Activated naive CD4-positive, alpha-beta T cell treated with anti-CD3 and anti-CD28 coated beads for 36 hours (primary cell): ENCODE measurements at places on chromosomes 2 and 18.

- no peak for DNase-seq
Observed at GRCh38 chr2:82728090-82728489, 1731.0 kb downstream of the SUCLG1 start.

DNA sequence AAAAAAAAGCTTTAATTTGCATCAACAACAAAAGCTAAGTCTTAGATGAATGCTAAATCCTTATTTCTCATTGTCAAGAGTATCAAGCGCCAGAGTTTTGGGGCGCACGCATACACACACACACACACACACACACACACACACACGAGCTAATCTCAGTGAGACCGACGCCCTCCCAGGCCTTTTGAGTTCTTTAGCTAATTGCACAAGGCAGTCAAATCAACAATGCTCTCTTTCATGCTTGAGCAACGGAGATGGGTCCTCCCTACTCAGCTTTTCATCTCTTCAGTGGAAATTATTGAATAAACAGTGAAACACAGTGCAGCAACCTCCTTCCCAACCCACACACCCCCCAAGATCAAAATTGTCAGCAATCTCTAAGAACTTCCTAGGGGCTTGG is 19.2 kb downstream of the GKN1 start:
- no peak for DNase-seq

DNA sequence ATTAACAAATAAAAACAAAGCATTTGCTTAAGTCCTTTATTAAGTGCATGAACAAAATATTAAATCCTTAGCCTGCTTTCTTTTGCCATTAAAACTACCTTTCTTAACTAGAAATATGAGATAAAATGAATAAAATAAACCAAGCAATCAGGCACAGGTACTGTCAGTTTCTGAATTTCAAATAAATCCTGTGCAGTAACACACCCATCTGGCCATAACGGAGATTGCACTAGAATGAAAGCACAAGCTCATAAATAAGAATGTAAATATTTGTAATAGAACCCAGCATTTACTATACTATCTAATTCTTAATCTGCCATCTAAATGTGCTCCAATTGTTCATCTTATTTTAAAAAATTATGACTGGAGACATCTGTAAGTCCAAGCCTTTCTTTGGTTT is 31.9 kb downstream of the PRKRA start:
- no peak for DNase-seq

DNA sequence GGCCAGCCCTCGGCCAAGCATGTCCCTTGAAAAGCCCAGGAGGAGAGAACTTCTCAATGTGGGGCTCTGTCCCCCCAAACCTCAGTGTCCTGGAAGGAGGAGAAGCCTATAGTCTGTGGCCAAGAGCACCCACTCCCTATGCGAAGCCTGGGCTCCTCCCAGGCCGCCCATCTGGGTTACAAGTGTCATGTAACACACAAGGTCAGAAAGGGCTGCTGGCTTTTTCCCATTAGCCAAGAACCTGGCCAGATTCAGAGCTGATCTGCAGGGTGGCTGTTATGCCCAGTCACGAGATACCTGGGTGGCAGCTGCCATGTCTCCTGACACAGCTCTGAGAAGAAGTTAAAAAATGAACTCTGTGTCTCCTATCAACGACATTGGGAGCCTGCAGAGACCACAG is 170.7 kb downstream of the TNS1 start:
- no peak for DNase-seq

DNA sequence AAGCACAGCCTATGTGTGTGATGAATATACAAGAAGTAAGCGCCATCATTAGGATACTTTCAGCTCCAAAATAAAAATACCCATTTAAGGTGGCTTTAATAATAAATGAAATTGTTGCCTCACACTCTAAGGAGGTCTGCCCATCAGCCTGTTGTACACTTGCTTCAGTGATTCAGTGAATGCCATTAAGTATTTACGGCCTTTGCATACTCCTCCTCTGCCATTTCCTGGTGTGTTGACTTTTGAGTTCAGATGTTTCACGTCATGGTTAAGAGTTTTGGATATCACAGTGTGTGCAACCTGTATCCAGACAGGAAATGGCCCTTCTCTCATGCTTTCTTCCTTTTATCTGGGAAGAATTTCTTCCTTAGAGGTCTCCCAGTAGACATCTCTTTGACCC is 38.6 kb upstream of the SNORC start:
- DNase-seq: no peak

DNA sequence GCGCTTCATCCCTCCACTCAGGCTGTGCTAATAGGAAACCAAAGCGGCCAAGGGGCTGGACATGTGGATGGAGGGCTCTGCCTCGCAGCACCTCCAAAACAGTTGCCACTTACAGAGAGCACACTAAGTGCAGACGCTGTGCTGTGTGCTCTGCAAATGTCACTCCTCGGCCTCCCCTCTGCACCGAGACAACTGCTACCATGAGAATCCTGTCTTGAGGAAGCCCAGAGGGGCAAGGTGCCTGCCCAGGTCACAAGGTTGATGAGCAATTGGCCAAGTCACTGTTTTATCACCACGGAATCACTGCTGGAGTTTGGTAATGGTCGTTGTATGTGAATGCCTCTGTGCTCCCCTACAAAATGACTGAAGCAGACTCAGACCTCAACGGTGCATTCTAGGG is 132.2 kb downstream of the SEPTIN10 start:
- DNase-seq: no peak

DNA sequence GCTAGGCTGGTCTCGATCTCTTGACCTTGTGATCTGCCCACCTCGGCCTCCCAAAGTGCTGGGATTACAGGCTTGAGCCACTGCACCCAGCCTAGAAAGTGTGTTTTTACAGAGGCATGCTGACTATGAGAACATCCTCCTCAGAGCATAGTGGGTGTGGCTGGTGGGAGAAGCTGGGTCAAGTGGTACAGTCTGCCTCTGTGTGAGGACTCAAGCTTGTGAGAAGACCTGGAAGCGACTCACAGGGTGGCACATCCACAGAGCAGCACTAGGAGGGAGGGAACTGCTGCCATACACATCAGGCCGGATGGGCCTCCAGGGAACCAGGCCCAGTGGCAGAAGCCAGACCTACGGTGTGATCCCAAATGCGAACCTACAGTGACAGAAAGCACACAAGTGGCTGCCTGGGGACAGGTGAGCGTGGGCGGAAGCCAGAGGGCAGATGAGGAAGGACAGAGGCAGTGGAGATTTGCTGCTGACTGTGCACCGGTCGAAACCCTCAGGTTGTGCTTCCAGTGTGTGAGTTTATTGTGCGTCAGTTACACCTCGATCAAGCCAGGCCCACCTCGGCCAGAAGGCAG is 8.9 kb downstream of the ARHGEF4 start:
- no peak for DNase-seq

GRCh38 chr2:238136820-238137537 is 1.5 kb upstream of the KLHL30 start:
- DNase-seq: no peak

GRCh38 chr18:51519571-51519970 is 322.1 kb upstream of the MEX3C start:
- no peak for DNase-seq

- DNase-seq: no peak
Observed at GRCh38 chr18:12770469-12771219, 67.8 kb downstream of the PSMG2 start.

- DNase-seq: no peak
Observed at GRCh38 chr18:69998523-69998987, 50.9 kb upstream of the CD226 start.

- DNase-seq: no peak
Observed at GRCh38 chr2:198700319-198700718, 757.4 kb downstream of the SATB2 start.

DNA sequence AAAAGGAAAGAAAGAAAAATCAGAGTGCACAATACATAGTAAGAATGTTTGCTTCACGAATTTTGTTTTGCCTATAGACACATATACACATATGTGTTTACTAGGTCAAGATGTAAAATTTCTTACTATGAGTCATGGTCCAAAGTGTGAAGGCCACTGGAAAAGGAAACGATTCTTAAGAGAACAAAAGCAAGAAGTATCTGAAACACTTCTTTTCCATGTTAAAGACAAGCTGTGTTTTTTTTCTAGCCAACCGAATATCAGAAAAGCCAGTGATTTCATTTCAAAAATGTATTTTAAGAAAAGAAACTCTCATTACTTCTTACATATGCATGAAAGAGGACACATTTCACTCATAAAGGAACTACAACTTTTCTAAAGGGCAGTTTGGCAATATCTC is 24.9 kb downstream of the PECR start:
- no peak for DNase-seq

DNA sequence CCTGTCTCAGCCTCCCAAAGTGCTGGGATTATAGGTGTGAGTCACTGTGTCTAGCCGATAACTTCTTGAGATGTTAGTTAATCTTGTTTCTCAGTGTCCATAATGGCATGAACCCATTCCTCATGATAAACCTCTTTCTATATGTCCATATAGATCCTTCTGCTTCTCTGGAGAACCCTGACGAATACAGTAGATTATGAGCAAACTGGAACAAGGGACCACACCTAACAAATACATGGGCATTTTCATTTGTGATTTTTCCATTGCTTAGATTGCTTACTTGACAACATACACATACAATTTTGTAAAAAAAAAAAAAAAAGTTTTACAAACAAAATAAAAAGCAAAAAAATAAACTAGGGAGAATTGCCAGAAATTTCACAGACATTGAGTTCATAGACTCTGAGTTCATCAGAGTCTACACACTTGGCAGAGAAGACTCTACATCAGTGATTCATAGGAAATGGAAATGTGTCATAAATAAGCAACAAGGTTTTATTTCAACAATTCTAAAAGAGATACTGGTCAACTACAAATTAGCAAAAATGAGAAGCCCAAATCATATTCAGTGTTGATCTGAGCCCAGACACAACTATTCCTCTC is 96.7 kb downstream of the GALR1 start:
- no peak for DNase-seq

- DNase-seq: no peak
Observed at GRCh38 chr2:12754643-12755042, 37.9 kb downstream of the TRIB2 start.

DNA sequence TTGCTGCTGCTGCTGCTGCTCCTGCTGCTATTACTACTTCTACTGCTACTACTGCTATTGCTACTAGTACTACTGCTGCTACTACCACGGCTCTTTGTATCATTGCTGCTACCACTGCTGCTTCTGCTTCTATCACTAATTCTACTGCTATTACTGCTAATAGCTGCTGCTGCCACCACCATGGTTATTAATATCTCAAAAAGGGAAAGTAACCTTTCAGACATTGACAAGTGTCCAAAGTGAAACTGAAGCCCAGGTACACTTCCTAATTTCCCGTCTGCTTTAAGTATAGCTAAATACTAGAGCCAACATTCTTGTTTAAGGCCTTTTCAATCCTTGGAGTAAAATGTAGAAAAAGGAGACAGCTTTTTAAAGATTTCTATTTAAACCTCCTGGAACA is 45.4 kb upstream of the EHBP1 start:
- no peak for DNase-seq

DNA sequence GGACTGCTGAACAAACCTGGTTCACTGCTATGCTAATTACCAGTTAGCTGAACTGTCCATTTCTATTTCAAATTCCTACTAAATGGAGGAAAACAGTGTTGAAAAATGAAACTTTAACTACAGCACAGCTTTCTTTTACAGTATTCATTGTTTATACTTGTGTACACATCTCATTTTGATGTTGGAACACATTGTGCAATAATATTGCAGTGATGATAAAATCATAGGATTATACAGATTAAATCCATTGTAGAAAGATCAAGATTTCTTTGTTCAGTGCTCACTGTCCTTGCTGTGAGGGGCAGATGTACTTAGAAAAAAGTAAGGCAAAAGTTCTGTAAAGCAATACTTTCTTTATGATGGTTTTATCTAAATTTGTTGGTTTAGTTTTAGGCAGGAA is 1055.1 kb downstream of the LRP1B start:
- DNase-seq: no peak

GRCh38 chr18:32259553-32259952 is 69.7 kb downstream of the MEP1B start:
- no peak for DNase-seq
